ENCODE measurements at places on chromosomes 1 and 21. TPM values are rescaled to one million over a fixed set of nuclear protein-coding genes. Genes with fewer than 3 reads are reported as not detected.

Gene ABCG1
- 2.7 TPM for total RNA-seq

Gene TSPEAR
- not detected for total RNA-seq

Gene TFAP2E
- 0.56 TPM for total RNA-seq

Gene SH3GLB1
- 30.1 TPM for total RNA-seq

Gene SLC1A7
- 0.05 TPM for total RNA-seq

Gene LRRC71
- total RNA-seq, result not detected

Gene HES3
- total RNA-seq, result not detected

Gene AIM2
- total RNA-seq, result not detected

Gene EPHA2
- 150 TPM for total RNA-seq

Gene VHLL
- total RNA-seq, result not detected

Gene FNBP1L
- 27.2 TPM for total RNA-seq

Gene TUT4
- total RNA-seq, result 23.5 TPM

Gene FLAD1
- 44.9 TPM for total RNA-seq

Gene C2CD2
- total RNA-seq, result 6.4 TPM

Gene MTARC2
- total RNA-seq, result 11.2 TPM

Gene ZBED6
- total RNA-seq, result 2.9 TPM

Gene ARHGEF19
- 6.4 TPM for total RNA-seq

Gene TMPRSS3
- 0.20 TPM for total RNA-seq

Gene LCE6A
- total RNA-seq, result not detected

Gene ETNK2
- 5.6 TPM for total RNA-seq

Gene S100A7A
- not detected for total RNA-seq

Gene PPP1R8
- 33.9 TPM for total RNA-seq

Gene FCRL4
- not detected for total RNA-seq

Gene CNTN2
- not detected for total RNA-seq

Gene OR6K6
- not detected for total RNA-seq

Gene RYR2
- total RNA-seq, result not detected

Gene AZIN2
- total RNA-seq, result 0.62 TPM

Gene OR2L8
- not detected for total RNA-seq

Gene LCE3D
- total RNA-seq, result 2.4 TPM

Gene OXCT2
- total RNA-seq, result 0.49 TPM

Measured in A549 treated with GW870086 at 1 μM for 4 hours (cell line).